ENCODE measurements at places on chromosomes 12 and 14.
A peak's percentile ranks its signal among the peaks of the same experiment; 100 is the strongest.

GRCh38 chr14:41167040-41167439 lies 439.6 kb upstream of the LRFN5 start:
- DNase-seq, result no peak

DNA sequence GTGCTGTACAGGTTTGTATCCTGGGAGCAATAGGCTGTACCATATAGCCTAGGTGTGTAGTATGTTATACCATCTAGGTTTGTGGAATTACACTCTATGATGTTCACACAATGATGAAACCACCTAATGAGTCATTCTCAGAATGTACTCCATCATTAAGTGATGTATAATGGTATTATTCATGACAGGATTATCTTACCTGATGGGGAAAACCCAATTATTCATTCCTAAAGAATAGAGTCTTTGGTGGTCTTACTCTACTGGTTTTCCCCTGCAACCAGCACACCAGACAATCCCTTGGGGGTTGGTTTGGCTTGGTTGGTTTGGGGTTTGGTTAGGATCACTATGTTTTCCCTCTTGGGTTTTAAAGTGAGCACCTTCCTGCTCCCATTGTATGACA lies 12.6 kb upstream of the OR10P1 start:
- DNase-seq, result no peak

DNA sequence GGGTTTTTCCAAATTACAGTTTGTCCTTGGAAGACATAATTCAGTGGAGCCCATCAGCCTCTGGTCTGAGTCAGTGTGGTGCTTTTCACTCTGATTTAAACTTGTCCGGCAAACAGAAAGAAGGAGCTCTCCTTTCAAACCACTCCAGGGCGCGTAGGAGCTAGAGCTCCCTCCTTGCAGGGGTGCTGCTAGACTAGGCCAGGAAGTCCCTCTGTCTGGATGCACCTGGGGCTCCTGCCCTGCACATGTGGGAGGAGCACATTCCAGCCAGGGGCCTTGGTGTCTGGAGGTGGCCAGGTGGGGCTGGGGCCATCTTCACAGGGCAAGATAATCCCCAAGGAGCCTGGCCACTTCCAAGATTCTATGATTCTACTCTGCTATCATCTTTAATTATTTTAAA lies 3.1 kb downstream of the SERPINA3 start:
- no peak for DNase-seq

GRCh38 chr12:109131154-109132050 lies 15.0 kb downstream of the ACACB start:
- no peak for DNase-seq

- DNase-seq, result peak; percentile 65
Observed at GRCh38 chr14:94173885-94174603, at the start of gene PPP4R4. TSS of gene PPP4R4 (plus strand) at chr14:94174322. CDS start at chr14:94174466, 144 bp downstream.

GRCh38 chr14:81625343-81625742 lies 91.7 kb upstream of the SEL1L start:
- DNase-seq, result no peak

- DNase-seq, result no peak
Observed at GRCh38 chr14:76022991-76023390, 37.4 kb downstream of the IFT43 start.

DNA sequence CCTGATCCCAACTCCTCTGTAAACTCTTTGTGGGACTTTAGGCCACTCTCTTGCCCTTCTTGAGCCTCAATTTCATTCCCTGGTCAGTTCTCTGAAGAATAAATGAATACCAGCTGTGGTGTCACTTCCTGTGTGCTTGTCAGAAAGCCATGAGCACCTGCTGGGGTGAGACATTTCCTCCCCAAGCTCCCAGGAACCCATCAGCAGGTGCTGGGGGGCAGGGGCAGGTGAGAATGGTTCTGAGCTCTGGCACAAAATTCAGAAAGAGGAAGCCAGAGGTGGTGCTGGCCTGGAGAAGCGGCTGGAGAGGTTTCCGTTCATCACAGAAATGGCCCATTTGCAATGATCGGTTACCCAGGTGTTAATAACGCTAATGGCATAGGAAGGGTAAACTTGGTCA lies 14.9 kb downstream of the LHX5 start:
- no peak for DNase-seq

- DNase-seq, result no peak
Observed at GRCh38 chr12:53065470-53065869, 13.7 kb downstream of the SPRYD3 start.

DNA sequence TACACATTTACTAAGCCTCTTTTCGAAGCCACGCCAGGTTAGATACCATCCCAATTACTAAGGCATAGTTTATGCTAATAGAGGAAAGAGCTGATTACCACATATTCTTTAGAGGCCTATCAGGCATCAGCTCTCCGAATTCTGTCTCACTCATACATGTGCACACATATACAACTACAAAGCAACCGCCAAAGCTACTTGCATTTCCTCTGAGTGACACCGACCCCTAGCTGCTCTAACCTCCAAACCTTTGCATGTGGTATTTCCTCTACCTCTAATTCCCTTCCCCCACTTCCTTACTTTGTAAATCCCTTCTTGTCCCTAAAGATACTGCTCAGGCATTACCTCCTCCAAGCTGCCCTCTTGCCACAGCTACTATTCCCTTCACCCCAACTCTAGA lies 107.2 kb downstream of the DUSP6 start:
- no peak for DNase-seq

DNA sequence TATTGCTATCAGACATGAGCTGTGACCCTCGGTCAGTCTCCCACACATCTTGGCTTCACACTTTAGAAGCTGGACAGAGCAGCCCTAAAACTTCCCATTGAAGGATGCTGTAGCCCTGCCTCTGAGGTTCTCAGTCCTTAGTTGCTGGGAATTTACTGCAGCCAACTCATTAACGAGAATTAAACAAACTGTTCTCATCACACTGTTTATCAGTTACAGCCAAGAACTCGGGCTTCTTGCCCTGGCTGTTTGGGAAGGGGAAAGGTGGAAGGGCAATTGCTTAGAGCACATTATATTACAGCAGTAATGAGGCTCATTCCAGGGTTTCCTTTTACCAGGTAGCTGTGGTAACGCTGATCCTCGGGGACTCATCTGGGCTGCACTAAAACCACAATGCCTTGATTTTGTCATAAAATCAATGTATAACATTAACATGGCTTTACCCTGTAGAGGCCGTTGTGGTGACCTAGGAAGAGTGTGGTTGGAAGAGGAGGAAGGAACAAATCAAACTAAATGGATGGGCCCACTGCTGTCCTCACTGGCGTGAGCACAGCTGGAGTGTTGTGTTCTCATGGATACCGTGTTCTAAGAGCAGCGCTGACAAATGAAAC lies 87.1 kb downstream of the GPR135 start:
- DNase-seq, result no peak

DNA sequence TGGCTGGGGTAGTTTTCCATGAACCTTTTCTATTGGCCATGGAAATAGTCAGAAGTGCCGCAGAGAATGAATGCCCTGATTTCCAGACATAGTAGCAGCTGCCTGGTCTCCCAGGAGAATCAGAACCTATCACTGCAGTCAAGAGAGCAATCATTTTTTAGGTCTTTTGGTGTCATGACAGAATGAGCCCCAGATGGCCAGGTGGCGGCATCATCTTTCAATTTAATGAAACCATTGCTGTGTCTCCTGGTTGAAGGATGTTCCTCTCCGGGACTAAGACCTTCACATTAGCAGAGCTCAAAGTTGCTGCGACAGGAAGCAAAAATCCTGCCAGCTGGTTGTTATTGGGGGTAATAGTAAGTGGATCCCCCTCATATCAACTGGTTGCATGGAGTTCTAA lies 18.8 kb downstream of the TNFAIP2 start:
- DNase-seq, result no peak

DNA sequence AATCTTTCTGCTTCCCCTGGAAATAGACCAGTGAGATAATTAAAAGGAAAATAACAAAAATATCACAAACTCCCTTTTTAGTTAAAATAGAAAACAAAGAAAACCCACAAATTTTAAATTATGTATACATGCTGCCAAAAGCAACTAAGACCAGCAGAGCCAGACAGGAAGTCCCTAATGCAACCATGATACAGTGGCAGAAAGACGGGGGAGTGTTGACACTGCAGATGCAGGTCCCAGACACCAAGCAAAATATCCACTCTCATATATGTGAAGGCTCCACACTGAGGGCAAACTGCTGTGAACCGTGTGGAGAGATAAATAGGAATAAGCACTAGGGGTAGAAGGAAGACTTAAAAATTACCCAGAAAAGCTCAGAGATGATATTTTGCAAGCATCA lies 401.0 kb downstream of the BTG1 start:
- DNase-seq, result no peak

DNA sequence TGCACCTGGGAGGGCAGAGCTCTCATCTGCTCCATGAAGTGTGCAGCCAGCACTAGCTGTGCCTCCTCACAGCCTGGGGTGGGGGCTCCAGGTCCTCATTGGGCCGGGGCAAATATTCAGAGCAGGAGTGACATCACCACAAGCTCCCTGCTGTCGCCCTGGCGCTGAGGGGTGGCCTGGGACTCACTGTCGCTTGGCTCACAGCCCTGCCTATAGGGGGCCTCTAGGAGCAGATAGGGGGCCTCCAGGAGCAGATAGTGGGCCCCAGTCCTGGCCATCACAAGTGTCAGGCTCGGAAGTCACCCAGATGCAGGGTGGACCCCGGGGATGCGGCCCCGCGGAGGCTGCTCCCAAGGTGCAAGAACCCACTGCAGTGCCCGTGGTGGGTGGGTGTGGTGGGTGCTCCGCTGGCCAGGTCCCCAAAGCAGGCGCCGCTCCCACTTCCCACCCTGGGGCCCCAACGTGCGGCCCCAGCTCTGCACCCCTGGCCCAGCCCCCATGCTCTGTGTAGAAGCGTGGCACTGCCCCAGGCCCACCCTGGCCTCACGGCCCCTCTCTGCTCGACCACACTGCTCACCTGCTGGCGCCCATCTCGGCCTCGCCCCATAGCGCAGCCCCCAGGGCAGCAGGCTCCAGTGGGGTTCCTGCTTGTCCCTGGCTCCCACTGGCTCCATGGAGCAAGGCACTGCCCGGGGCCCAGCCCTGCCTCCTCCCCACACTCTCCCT lies 18.0 kb downstream of the SYNJ2BP start:
- DNase-seq, result no peak

GRCh38 chr14:91744068-91744480 lies 12.2 kb upstream of the CATSPERB start:
- no peak for DNase-seq

- DNase-seq, result no peak
Observed at GRCh38 chr14:102746634-102747438, 30.4 kb upstream of the TRAF3 start.

- DNase-seq, result no peak
Observed at GRCh38 chr12:76025601-76026575, 5.7 kb downstream of the PHLDA1 start.

GRCh38 chr12:83700838-83701237 lies 1014.1 kb downstream of the TMTC2 start:
- DNase-seq, result no peak

GRCh38 chr12:40557980-40558379 lies 134.3 kb upstream of the CNTN1 start:
- no peak for DNase-seq

GRCh38 chr12:26573225-26573909 lies 259.6 kb downstream of the ITPR2 start:
- DNase-seq, result no peak

GRCh38 chr14:66224492-66225178 lies 261.5 kb upstream of the CCDC196 start:
- DNase-seq, result no peak

- DNase-seq, result no peak
Observed at GRCh38 chr12:64782191-64782876, 23.1 kb upstream of the GNS start.

- DNase-seq, result no peak
Observed at GRCh38 chr14:96824283-96824682, 27.1 kb downstream of the VRK1 start.

- DNase-seq, result no peak
Observed at GRCh38 chr14:23864259-23864658, 89.3 kb upstream of the DHRS4 start.

DNA sequence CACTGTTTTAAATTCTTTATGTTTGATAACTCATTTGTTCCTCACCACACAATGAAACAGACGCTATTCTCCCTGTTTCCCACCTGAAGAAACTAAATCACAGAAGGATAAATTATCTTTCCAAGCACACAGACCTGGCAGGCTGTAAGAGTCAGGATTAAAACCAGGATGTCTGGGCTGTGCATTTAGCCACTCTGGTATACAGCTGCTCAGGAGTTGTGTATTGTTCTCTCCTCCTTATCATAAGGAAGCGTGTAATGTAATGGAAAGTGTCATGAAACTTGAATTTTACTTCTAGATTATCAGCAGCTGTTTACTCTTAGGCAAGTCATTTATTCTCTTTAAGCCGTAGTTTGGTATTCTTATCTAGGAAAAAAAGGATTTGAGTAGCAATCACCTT lies 154.8 kb upstream of the LRIG3 start:
- DNase-seq, result no peak

DNA sequence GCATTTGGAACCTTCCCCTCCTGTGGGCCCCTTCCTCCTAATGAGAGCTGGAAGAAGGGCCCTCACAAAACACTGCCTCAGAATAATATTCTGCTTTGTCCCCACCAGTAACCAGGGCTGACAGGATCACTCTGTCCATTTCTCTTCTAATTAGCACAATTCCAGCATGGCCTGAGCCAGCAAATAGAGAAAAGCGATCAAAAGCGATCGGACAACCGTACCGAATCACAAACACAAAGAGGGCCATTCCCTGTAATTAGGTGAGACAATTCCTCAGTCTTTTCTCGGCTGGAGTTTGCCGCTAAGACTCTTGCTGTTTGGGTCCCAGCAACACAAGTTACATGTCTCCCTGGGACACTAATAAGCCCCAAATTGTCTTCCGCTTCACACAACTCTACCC lies 35.6 kb upstream of the VSX2 start:
- no peak for DNase-seq

DNA sequence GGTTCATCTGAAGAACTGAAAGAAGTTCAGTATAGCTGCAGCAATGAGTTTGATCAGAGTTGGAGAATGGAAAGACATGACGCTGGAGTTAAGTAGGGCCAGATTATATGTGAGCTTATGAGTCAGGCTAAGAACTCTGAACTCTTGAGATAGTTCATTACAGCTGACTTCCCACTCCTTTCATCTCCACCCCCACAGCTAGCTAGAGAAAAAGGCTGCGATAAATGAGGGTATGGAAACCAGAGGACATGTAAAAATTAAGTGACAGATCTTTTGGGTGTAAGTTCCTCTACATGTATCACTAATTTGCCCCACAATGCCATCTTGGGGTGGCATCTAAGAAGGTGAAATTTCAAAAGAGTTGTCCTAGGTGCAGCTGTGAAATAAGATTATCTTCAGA lies 28.6 kb downstream of the PYM1 start:
- DNase-seq, result no peak

DNA sequence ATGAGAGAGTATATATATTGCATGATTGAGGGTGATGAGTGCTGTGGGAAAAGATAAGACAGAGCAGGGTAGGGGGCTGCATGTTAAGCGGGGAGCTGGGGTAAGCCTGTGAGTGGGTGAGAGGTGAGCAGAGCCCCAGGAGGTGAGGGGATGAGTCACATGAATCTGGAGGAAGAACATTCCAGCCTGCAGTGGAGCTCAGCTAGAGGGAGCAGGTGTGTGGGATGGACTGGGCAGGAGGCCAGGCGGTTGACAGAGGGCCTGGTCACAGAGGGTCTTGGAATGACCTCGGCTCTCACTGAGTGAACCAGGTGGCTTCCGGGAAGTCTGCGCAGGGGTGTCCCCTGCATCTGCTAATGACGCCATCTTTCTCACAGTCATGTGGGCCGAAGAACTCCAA lies 44.4 kb downstream of the GIT2 start:
- DNase-seq, result no peak

GRCh38 chr12:112852810-112853209 lies 54.0 kb upstream of the OAS1 start:
- DNase-seq, result no peak

GRCh38 chr12:104060791-104061190 lies 3.5 kb upstream of the HCFC2 start:
- DNase-seq, result no peak

All from stimulated activated CD8-positive, alpha-beta memory T cell treated with anti-CD3 and anti-CD28 coated beads, Interleukin-2, amount 100 ng/mL, for 1 hour (primary cell).